ENCODE measurements at places on chromosomes 1 and 21.

DNA sequence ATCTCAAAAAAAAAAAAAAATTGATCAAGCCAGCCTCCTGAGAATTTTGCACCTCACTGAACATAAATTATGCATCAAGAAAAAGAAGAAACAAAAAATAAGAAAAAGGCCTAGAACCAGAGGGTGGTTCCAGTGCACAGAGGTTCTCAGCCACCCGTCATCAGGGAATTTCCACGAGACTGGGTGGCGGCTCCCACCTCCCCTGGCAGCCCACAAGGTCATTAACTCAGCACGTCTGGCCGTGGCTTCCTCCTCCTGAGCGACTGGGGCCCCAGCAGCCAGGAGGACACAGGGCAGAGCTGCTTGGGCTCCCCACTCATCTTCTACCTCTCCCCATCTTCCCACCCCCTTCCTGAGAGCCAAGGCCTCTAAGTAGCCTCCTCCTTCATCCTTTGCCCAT lies 15.7 kb upstream of the TMEM51 start:
- no peak for DNase-seq

DNA sequence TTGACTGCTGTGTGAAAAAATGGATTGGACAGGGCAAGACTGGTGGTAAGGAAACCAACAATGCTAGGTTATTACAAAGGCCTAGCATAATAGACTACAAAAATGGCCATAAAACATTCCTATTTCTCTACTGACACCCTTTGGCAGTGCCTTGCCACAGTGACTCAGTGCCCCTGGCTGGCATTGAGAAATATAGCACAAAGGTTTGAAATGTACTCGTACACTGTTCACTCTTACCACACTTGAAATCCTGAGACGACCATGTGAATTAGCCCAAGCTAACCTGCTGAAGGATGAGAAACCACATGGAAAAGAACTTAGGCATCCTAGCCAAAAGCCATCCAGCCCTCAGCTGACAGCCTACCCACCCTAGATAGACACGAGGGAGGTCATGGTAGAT lies 149.8 kb upstream of the PALMD start:
- DNase-seq, result no peak

DNA sequence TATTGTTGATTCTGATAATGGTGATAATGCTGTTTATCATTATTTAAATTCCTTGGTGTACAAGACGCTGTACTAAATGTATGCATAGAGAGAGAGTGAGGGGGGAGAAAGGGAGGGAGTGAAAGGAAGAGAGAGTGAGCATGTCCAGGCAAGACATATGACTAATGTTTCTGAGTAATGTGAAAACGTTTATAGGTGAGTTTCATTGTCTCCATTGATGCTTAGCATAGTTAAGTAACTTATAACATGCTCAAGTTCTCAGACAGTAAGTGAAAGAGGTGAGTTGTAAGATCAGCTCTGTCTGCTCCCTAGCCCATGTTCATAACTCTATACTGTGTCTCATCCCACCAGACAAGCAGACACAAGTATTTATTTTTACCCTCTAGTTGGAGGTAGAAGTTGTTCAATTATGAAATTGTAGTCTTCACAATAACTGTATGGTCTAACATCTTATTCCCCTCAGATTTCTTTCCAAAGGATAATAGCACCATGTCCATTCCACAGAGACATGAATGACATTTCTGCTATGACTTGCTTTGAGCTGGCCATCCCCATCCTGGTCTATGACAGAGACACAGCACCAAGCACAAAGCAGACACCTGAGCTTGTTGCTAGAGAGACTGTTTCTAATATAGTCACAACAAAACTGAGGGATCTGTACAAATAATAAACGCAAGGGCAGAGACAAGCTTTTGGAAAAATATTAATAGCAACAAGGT lies 285.1 kb downstream of the CACNA1E start:
- no peak for DNase-seq

- no peak for DNase-seq
Measured at GRCh38 chr21:15095326-15095725, 30.5 kb upstream of the NRIP1 start.

GRCh38 chr1:94048413-94049164 lies 72.4 kb downstream of the ABCA4 start:
- no peak for DNase-seq

DNA sequence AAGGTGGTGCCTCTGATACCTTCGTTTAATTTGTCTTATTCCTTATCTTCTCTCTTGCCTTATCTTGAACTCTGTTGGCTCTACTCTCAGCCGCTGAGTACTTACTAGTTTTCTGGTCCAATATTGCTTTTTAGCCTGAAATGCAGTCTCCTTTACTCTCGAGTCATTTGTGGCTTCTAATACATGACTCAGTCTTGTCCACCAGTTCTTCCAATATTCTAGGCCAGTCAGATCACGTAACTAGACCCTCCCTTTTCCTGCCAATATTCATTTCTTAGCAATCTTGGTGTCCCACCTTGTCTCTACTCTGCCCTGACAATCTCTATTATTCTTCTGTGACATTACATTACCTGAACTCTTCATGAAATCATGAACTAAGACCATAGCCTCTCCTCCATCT lies 555.8 kb downstream of the DPYD start:
- DNase-seq, result no peak

DNA sequence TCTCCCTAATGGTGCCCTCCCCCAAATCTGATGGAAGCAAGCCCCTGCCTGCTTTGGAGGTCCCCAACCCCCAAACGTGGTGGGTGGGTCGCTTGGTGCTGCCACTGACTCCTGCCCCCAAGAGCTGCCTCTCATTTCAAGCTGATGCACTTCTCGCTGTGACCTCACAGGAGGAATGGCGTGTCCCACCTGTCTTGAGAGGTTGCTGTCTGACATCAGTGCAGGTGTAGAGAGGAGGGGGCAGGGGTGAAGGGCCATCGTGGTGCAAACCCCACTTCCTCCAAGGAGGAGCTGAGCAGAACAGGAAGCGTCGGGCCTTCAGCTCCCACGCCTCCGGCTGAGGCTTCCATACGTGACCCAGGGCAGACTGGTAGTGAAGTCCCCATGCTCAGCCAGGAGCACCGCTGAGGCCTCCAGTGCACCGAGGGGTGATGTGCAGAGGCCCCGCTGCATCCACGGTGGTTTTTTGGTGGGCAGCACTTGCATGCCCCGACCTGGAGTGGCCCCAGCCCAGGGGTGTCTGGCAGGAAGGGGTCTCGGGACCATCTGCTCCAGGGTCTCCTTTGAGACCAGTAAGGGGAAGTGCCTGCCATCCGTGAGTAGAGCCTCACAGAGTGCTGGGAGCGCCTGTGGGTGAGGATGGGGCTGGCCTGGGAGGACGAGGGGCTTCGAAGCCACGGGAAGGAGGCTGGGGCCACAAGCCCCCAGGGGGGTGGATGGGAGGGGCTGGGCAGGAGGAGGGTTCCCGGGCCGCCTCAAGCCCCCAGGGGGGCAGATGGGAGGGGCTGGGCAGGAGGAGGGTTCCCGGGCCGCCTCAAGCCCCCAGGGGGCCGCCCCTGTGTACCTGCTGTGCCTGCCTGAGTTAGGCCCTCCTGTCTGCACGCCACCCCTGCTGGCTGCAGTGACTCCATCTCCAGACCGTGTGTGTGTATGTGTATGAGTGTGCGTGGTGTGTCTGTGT lies 39.8 kb downstream of the WDR4 start:
- no peak for DNase-seq

- DNase-seq, result no peak
Measured at GRCh38 chr1:12244078-12244477, 14.2 kb downstream of the VPS13D start.

DNA sequence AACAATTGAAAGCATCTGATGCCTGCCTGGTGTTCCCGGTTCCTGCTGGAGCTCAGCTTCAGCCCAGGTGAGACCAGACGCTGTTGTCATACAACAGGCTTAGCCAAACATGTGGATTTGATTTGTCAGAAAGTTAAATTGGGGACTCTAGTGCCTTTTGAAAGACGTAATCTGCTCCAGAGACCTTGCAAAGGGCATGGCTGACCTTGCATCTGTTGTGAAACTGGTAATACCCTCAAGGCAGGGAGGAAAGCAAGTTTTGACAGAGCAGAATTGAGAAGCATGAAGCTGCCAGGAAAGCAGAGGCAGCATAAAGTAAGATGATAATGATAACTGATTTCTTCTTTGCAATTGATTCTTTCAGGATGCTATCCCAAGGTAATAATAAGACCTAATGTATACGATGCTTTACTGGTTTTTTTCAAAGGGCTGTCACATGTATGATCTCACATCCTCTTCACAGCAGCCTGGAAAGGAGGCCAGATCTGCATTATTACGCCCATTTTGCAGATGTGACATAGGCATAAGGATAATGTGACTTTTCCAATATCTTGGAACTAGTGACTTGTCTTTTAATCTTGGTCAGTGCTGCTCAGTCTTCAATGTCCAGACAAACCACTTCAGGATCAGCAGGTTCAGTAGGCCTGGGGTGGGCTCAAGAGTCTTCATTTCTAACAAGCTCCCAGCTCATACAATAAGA lies 24.7 kb upstream of the CNN3 start:
- DNase-seq, result no peak

- DNase-seq, result no peak
Measured at GRCh38 chr1:54965624-54966340, 14.6 kb upstream of the TMEM61 start.

- DNase-seq, result no peak
Measured at GRCh38 chr1:177464686-177465085, 293.9 kb downstream of the BRINP2 start.

- no peak for DNase-seq
Measured at GRCh38 chr1:26317146-26317545, 612 bp upstream of the CD52 start.

DNA sequence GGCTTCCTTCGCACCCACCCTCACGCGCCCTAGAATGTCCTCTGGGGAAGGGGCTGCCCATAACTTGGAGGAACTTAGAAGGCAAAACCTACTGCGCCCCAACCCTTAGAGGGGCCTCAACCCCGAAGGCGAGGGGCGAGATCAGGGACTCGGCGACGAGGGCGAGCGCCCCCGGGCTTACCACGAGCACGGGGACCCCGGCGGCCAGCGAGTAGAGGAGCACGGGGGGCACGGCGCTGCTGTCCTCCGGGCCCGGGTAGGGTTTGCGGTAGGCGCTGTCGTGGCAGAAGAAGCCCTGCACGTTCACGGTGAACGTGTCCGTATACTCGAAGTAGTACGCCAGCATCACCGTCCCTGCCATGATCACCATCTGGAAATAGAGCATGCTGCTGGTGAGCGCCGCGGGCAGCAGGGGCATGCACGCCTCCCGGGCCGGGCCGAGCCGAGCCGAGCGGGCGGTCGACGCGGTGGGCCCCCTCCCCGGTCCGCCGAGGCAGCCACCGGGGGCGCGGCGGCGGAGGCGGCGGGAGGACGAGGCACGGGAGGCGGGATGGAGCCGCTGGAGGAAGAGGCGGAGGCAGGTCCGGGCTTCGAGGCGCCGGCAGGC lies 304 bp downstream of the PLPPR5 start:
- DNase-seq, result no peak

DNA sequence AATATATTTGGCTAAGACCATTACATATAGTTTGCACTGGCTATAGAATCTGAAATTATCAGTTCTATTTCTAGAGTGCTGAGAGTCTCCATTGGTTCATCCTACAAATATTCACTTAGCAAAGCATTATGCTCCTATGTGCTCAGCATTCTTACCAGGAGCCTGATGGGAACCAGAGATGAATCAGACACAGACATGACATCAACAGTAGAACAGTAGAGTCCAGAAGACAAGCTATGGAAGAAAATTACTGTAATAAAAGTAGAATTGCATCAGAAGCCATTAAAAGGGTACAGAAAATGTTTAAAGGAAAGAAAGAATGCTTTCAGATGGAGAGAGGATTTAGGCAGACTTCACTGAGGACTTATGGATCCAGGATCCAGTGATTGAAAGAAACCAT lies 271.7 kb upstream of the SNX7 start:
- no peak for DNase-seq

- no peak for DNase-seq
Measured at GRCh38 chr1:212004895-212005608, 30.3 kb downstream of the INTS7 start.

- no peak for DNase-seq
Measured at GRCh38 chr1:108961752-108962486, 1.4 kb downstream of the CLCC1 start.

DNA sequence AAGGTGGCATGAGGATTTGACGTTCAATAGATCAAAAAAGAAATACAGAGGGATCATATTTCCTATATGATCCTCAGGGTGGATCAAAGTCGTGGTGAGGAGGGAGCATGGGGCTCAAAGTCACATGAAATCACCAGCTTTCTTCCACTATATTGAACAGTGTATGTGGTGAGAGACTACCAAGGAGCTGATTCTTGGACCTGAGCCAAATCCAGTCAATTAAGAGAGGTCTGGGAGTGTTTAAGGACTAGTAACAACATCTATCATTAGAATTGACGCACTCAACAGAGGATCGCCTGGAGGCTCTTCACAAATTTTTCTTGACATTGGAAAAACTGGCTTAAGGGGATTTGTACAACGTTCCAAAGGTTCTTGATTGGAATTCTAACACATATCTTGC lies 267.7 kb upstream of the PROX1 start:
- no peak for DNase-seq

DNA sequence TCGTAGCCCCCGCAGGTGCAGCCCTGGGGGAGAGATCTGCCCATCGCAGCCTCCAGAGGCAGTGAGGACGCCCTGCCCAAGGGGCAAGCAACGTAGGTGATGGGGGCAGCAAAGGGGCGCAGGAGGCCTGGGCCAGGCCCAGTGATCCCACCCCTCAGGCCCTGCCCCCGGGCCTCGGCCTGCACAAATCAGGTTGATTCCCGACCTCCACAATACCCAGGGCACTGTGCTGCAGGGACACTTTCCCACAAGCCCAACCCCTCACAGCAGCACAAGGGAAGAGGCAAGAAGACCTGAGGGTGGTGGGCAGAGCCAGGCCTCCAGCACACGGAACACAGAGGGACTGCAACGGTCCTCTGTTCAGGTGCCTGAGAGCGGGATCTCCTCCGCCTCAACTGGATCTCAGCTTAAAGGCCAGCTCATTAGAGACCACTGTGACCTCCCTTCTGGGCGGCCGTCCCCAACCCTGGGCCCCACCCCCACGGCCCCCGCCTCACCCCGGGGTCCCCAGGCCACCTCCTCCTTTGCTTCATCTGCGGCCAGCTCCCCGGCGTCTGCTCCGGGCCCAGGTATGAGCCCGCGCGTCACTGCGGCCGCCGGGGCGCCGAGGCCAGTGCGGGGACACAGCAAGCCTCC lies 812 bp upstream of the ARF1 start:
- DNase-seq, result no peak

GRCh38 chr1:113615425-113615824 lies 143.9 kb downstream of the PHTF1 start:
- no peak for DNase-seq

DNA sequence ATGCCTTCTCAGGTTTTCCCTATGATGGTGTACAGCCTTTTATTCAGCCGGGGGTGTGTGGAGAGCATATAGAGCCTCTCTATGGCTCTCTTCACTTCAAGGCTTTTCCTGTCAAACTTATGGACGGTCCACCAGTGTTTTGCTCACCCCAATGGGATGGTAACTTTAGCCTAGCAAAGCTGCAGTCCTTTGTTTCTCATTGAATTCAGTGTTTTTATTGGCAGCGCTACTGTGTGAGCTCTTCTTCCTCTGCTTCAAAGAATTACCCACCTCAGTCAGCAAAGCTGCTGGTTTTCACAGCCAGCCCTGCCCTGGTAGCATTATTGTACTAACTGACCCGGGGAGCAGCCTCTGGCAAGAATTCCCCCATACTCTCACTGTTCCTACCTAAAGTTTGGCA lies 145.3 kb upstream of the RRP15 start:
- no peak for DNase-seq
